ENCODE measurements at places on chromosomes 13 and 19.

DNA sequence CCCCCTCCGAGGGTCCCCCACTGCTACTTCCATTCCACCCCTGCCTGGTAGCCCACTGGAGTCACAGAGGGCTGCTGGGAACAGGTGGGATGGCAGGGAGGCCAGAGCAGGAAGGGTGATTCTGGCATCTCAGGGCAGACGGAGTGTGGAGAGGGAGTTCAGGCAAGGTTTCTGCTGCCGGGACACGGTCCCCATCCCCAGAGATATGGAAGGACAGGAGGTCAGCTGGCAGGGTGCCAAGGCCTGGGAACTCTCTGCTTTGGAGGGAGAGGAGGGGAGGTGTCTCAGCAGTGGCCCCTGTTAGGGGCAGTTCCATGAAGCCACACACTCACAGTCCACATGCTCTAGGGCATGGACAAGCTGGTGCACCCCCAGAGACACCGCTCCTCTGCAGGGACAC, 68.1 kb downstream of the CHST8 start:
- DNase-seq: no peak

GRCh38 chr19:5950741-5951140, 27.2 kb downstream of the RANBP3 start:
- no peak for DNase-seq

- peak; percentile 80 for DNase-seq
Measured at GRCh38 chr19:10424011-10424637, 3.8 kb downstream of the PDE4A start.

GRCh38 chr19:40607311-40608239, 6.4 kb downstream of the LTBP4 start:
- DNase-seq: no peak

DNA sequence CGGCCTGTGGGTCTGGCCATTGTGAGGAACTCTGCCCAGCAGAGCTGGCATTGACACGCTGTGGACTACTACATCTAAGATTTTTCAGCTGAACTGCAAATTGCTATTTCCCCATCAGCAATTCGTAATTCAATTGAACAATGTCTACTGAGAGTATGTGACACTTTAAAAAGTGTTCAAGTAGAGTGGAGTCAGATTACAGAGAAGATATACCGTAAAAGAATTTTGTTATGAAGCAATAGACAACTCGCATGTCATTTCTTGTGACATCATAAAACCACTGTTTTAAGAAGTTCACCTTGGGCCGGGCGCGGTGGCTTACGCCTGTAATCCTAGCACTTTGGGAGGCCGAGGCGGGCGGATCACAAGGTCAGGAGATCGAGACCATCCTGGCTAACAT, 32.5 kb upstream of the C1QTNF9 start:
- no peak for DNase-seq

- peak; percentile 44 for DNase-seq
Measured at GRCh38 chr19:40263440-40264313, 21.5 kb downstream of the AKT2 start.

- no peak for DNase-seq
Measured at GRCh38 chr13:111898956-111899713, 167.8 kb upstream of the SOX1 start.

DNA sequence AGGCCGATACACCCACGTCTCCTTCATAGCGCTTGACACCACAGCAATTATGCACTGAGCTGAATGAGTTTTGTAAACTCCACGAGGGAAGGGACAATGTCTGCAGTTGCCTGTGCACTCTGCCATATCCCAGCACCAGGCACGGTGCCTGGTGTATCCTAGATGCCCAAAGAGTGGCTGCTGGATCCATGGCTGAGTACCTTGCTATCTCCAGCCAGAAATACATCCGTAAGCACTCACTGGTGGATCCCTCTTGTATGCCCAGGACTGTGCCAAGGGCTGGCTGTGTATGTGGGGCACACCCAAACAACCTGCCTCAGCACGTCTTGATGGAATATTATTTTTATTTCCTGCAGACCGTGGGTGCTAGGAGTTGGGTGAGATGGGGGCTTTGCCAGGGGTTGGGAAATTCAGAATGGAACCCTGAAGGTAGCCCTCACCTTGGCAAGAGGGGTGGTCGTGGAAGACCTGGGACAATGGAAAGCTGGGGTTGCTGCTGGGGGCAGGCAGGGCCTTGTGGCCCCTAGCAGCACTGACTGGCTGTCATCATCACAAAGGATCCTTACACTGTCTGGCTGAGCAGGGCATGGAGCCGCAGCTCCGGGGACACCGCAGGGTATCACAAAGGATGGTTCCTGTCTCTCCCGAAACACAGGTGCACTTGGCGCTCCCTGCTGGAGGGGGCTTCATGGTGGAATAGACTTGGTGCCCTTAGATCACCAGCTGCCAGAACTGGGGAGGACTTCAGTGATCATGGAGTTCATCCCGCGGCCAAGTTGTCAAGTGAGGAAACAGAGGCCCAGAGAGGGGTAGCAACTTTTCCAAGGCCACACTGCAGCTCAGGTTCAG, 131.3 kb downstream of the URI1 start:
- DNase-seq: no peak

DNA sequence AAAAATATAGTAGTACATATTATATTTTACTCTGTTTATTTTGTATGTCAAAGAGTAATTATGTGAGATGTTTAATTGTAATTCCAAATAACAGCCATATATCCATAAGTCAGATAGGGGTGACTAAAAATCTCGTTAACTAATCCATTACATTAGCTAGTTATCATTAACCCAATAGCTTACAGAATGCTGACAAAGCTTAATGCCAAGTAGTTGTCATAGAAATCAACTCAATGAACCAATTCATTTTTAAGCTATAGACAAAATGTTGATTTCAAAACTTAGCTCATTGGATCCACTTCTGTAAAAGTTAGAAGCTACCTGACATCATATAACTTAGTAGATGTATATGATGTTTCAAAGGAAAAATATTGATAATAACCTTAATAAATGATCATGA, 206.7 kb upstream of the SLITRK1 start:
- no peak for DNase-seq

GRCh38 chr13:102905905-102906771, 60.3 kb downstream of the ERCC5 start:
- no peak for DNase-seq

DNA sequence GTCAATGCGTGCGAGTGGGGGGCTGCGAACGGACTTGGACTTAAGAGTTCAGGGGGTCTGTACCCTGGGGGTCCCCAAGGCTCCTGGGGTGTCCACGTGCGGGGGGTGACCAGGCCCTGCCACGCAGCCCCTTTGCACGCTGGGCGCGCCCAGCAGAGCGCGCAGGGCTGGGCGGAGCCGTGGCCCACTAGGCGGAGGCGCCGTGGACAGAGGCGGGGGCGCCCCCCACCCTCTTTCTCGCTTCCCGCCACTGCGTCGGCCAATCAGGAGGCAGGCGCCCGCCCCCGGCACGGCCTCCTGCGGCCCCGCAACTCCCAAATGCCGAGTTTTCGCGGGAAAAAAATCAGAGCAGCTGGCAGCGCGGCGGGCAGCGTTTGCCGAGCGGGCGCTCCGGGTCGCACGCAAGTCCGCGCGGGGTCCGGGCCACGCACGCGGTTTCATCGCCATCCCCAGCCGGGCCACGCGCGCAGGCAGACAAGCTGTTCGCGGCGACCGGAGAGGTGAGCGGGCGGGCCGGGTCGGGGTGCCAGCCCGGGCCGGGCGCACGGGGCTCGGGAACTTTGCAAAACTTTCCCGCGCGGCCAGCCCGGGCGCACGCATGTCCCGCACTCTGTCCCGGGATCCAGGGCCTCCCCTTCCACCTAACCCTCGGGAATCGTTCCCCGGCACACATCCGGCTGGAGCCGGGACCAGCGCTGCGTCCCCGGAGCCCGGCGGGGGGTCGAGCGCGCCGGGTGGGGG, at the start of gene UHRF1:
Gene UHRF1 (plus strand): TSS at position 346 of the 741 bp plus-strand sequence. CDS start 1,385 bp downstream, outside the sequence.
- no peak for DNase-seq

GRCh38 chr13:29471551-29471950, 123.9 kb downstream of the SLC7A1 start:
- no peak for DNase-seq

GRCh38 chr19:49957262-49957915, 3.6 kb downstream of the SIGLEC11 start:
- peak; percentile 42 for DNase-seq

- no peak for DNase-seq
Measured at GRCh38 chr13:82934000-82934399, 948.3 kb downstream of the SLITRK1 start.

DNA sequence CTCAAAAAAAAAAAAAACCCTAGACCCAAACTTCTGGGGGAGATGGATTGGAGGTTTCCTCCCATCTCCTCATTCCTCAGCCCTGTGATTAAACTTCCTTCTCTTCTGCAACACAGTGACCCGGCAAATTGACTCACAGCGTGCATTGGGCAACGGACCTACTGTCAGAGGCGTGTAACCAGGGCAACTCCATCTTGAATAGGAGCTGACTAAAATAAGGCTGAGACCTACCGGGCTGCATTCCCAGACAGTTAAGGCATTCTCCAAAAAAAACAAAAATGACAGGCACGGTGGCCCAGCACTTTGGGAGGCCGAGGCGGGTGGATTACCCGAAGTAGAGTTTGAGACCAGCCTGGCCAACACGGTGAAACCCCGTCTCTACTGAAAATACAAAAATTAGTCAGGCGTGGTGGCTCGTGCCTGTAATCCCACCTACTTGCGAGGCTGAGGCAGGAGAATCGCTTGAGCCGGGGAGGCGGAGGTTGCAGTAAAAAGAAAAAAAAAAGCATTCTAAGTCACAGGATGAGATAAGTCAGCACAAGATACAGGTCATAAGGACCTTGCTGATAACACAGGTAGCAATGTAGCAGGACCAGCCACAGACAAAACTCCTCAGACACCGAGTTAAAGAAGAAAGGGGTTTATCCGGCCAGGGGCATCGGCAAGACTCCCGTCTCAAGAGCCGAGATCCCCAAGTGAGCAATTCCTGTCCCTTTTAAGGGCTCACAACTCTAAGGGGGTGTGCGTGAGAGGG, 5.4 kb upstream of the NLRP7 start:
- DNase-seq: no peak

DNA sequence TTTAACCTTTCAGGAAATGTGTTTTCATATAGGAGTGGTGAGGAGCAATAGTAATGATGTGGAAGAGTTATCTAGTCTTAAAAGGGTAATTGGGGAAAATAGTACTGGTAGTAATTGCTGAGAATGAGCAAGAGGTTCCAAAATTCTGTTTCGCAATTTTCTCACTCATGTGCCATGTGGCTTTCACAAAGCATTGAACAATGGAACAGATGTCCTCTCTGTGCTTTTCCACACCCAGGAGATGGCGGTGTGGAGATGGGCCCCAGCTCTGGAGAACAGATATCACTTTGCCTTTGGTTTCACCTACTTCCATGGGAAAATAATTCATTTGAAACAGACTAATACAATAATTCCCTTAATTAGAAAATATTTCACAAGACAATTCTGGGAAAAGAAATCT, 170.0 kb upstream of the SLC10A2 start:
- no peak for DNase-seq

DNA sequence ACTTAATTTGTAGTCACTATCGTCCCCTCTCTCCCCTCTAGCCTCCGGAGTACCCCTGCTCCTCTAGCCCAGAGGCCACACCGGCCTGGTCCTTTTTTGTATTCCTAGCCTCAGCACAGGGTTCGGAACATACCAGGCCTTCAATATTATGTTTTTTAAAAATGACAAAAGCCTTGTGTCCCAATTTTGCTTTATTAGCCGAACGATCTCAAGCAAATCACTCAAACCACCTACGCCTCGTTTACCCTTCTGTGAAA, 463 bp upstream of the POMP start:
- no peak for DNase-seq

- no peak for DNase-seq
Measured at GRCh38 chr13:70955887-70956286, 847.6 kb upstream of the KLHL1 start.

DNA sequence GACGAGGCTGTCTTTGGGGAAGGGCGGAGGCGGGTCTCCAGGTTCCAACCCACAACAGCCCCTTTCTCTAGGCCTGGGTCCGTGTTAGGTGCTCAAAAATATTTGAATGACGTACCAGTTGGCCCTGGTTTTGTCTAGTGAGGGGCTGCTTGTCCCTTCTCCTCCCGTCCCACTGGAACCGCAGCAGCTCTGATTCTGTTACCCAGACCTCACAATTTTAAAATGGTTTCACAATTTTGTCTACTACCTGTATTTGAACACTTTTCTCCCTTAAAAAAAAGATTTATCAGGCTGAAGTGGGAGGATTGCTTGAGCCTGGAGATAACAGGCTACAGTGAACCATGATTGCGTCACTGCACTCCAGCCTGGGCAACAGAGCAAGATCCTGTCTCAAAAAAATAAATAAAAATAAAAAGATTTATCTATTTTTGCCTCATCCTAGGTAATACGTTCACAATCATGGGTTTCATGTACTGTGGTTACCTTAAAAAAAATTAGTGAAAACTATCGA, 1.3 kb upstream of the IRF2BP1 start:
- DNase-seq: no peak

DNA sequence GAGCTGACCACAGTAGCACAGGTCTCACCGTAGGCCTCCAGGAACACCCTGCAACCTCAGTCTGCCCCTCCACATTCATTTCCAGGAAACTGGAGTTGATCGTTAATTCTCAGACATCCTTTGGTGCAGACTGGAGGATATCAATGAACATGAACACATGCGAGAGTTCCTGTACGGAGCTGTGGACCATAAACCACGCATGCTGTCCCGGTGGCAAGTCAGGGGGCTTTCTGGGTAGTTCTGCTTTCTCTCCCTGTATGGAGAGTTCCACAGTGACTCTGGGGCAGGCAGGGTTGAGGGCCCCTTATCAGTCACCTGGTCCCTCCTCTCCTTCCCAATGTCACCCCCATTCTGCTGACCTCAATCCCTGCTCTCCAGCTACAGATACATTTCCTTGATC, 55.5 kb upstream of the URI1 start:
- no peak for DNase-seq

DNA sequence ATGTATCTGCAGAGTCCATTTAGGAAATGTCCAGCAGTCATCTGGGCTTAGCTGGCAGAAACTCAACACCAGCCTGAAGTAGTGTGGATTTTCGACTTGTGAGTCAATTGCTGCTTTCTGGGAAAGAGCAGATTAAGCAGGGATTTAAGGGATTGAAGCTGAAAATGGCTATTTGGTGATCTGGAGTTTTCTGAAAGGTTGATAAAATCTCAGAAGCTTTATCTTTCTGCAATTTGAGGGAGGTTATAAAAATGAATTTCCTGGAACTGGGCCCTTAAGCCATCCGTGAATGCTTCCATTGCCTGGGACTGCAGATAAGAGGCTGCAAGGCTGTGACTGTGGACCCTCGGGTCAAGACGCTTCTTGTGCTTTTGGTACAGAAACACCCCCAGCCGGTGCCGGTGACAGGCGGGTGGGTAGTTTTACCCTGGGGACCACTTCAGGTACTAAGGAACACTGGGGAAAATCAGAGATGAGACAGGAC, 61.5 kb downstream of the COL4A1 start:
- no peak for DNase-seq
